A549 (cell line): ENCODE measurements at places on chromosomes 3 and 15. TPM values are rescaled to one million over a fixed set of nuclear protein-coding genes. Genes with fewer than 3 reads are reported as not detected.

- peak; percentile 39 for DNase-seq
Measured at GRCh38 chr3:82496890-82497560, 735.6 kb upstream of the GBE1 start.

- peak; percentile 35 for DNase-seq
Measured at GRCh38 chr3:159458010-159458409, 530.6 kb upstream of the IL12A start.

- no peak for DNase-seq
Measured at GRCh38 chr3:159899166-159899565, 89.5 kb upstream of the IL12A start.

GRCh38 chr3:23594894-23595670 is 210.7 kb upstream of the UBE2E1 start:
- no peak for DNase-seq

The LDHAL6B gene
- polyA plus RNA-seq: not detected in 3 replicates

- DNase-seq: no peak
Measured at GRCh38 chr15:87680208-87680607, 576.3 kb downstream of the NTRK3 start.

DNA sequence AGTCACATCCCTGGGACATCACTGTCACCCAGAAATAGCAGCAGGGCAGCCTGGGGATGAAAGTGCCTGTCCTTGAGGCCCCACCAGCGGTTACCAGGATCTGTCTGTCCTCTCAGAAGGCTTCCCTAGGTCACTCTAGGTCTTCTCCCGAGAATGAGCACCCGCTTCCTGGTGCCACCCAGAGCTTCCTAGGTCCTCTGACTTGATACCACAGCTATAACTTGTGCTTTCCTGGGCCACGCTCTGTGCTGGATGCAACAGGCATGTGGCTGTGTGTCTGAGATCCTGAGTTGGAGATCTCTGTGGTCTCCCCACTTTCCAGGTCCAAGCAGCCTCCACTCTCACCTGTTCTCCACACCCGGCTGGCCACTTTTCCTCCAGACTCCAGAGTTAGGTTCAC is 25.8 kb downstream of the ARNT2 start:
- DNase-seq: no peak

DNA sequence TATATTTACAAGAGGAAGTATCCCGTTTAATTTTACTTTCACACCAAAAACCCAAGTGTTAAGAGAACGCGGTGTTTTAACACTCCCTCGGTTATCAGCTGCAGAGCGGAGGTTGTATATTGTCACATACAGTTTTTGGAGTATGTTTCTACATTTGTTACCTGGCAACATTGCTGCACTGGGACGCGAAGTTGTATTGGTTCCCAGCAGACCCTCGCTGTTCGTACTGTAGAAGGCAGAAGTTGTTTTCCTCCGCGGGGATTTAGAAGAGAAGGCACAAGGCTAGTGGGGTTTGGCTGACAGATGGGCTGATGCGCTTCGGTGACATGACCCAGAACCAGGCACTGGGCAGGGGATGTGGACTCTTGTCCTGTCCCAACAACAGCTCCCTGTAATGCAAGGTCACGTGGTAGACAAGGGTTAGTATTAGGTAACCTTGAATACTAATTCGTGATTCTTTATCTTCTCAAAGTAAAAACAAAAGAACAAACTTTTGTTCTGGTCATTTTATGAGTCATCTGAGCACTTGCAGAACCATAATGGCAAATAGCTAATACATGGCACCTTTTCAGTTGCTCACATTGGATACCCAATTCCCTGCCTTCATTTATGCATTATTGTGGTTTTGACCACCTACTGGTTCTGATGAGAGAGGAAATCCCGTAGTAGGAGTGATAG is 230.4 kb upstream of the BHLHE40 start:
- DNase-seq: no peak

The CYP8B1 gene
- polyA plus RNA-seq: not detected in 3 replicates

GRCh38 chr3:127483902-127484591 is 106.5 kb downstream of the TPRA1 start:
- no peak for DNase-seq

- peak; percentile 14 for DNase-seq
Measured at GRCh38 chr3:56347219-56347871, 120.9 kb downstream of the ERC2 start.

DNA sequence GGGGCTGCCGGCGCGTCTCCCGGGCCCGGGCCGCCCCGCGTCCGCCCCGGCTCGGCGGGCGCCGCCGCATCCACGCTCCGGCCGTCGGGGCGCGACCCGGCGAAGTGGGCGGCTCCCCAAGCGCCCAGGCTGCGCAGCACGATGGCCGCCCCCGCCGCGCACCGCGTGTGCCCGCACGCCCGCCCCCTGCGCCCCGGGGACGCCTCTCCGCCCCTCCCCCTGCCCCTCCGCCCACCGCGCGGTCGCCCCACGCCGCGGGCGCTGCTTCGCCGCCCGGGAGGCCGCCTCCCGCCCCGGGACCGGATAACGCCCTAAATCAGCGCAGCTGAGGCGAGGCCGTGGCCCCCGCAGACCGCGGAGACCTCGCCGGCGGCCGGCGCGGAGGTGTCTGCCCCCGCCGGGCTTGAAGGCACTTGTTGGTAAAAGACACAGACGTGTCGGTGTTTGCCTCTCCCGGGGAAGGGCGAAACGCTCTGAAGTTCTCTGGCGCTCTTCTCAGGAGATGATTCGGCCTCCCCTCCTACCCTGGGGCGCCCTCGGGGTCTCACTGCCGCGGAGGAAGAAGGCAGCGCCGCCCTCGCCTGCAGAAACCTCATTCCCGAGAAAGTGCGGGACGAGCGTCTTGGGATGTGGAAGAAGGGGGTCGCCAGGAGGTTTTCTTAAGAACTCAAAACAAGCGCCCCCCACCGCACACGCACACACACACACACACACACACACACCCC is at the start of gene BNC1:
Gene BNC1 (minus strand): TSS at position 106 of the 725 bp plus-strand sequence. CDS start 36 bp downstream, at position 70.
- no peak for DNase-seq

DNA sequence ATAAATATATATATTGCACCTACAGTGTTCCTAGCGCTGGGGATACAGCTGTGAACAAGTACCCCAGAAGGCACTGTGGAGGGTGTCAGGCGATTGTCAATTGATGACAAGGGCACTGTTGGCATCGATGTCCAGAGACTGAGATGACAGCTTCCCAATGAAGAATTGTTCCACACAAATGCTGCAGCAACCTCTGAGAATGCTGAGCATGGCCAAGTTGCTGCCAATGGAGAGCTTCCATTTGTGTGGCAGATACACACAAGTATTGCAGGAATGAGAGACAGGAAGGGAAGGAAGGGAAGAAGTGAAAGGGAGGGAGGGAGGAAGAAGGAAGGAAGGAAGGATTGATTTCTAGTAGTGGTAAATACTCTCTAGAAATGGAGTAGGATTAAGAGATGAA is 21.9 kb downstream of the LRTM1 start:
- DNase-seq: no peak
